Endothelial cell (in vitro differentiated cells): ENCODE measurements at places on chromosomes 4 and X.

- DNase-seq: no peak
These were observed 86.3 kb downstream of the PPP2R2C start for GRCh38 chr4:6386091-6386490.

GRCh38 chr4:109547394-109547793 lies 12.7 kb upstream of the MCUB start:
- DNase-seq: no peak

DNA sequence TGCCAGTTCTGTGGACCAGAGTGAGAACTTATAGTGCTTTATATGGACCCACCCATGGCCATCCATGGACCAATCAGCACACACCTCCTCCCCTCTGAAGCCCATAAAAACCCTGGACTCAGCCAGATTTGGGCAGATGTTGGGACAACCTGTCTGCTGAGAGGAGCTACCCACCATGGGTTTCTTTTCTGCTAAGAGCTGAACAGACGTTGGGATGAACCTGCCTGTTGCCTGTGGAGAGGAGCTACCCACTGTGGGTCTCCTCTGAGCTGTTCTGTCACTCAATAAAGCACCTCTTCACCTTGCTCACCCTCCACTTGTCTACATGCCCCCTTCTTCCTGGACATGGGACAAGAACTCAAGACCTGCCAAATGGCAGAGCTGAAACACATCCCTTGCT lies 9.0 kb upstream of the HSD17B11 start:
- no peak for DNase-seq

DNA sequence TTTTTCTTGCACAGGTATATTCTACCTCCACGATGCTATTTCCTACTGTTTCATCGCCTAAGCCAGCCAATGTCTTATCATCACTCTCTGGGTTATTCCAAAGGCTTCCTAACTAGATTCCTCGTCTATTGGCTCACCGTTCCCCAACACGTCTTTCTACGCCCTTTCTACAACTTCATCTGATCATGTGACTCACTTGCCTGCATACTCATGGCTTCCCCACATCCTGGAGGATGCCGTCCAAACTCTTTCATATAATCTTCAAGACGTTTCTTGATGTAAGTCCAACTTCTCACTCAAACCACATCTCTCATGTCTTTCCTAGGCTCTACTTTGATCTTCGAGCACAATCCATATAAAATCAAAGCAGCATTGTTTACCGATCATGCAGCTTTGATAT lies 322.0 kb upstream of the PPARGC1A start:
- DNase-seq: no peak

DNA sequence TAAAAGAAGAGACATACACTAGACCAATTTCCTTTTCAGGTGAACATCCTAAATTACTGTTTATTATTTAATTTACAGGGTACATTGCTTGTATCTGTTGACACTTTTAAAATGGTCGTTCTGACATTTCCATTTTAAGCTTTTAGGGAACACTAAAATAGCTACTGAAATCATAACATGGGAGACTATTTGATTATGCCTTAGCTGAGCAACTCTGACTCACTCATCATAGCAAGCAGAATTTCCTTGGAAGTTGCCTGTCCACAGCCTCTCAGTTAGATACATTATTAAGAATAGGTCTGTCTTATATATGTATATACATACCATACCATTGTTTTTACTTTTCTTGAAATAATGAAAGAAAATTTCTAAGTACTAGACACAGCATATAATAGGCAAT lies 22.0 kb downstream of the GUCY1B1 start:
- no peak for DNase-seq

GRCh38 chr4:153045111-153045982 lies 109.2 kb downstream of the FHDC1 start:
- no peak for DNase-seq

- DNase-seq: no peak
These were observed 522.2 kb upstream of the NR3C2 start for GRCh38 chr4:148964456-148964855.

DNA sequence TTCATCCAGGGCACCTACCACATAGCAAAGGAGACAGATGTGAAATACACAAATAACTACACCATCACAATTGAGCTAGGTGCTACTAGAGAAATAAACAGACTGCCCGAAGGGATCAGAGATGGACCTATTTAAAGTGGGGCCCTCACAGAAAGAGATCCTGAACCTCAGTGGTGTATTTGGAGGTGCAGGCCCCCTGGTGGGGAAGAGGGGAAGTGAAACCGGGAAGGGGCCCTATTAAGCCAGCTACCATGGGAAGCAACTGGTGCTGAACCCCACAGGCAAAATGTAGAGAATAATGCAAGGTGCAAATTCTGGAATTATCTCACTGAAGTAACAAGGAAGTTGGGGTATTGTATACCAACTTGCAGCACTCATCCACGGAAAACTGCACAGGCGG lies 78.6 kb upstream of the FAM9A start:
- peak; percentile 26 for DNase-seq

DNA sequence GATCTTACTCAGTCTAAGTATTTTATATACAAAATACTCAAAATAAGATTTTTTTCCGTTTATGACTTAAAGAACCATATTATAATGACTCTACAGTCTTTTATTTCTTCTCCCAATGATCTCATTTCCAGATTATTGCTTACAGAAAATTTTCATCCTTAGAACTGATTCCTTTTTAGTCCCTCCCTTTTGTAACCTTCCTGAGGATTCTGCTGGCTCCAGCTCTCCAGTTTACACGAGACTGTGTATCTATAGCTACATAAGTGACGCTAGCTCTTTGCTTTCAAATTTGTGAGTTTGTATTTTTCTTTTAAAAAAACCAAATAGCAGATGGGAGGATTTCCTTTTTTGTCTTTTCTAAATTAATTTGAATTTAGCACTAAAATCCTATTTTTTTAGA lies 24.0 kb downstream of the FHDC1 start:
- no peak for DNase-seq

GRCh38 chr4:8542776-8543525 lies 37.2 kb upstream of the GPR78 start:
- DNase-seq: no peak

DNA sequence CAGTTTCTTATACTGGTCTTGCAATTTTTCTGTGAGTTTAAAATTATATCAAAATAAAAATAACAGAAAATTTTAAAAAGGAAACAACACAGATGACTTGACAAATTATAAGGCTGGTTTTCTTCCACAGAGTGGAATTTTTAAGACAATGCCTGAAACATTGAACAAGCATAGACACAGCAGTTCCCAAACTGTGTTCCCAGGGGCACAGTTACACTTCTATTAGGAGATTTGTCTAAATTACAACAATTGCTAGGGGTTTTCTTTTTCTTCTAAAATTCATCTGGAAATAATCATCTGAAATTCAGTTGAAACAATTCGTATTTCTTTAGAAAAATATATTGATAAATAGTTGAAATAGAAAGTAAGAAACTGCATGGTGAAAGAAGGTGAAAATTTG lies 26.2 kb downstream of the PDE5A start:
- no peak for DNase-seq

GRCh38 chr4:132169660-132170059 lies 979.4 kb upstream of the PCDH10 start:
- no peak for DNase-seq

- DNase-seq: no peak
These were observed 9.2 kb upstream of the C4orf50 start for GRCh38 chr4:6027392-6027791.

DNA sequence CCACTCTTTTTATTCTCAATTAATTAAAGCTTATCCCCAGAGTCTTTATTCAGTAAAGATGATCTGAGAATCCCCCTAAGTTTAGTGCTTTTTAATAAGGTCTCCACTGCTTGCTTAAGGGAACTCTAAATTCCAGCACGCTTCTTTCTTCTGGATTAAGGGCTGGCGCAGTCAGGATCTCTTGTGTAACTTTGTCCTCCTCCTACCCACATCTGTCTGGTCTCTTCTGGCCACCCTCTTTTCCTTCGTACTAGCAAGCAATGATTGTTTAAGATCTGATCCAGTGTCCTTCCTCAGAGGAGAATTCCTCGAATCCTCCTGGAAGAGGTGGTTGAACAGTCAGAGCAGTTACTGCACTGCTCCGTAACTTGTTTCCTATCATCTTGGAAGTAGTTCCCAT lies 14.0 kb upstream of the PAQR3 start:
- no peak for DNase-seq

GRCh38 chr4:69563424-69563823 lies 67.7 kb upstream of the UGT2B4 start:
- DNase-seq: no peak

DNA sequence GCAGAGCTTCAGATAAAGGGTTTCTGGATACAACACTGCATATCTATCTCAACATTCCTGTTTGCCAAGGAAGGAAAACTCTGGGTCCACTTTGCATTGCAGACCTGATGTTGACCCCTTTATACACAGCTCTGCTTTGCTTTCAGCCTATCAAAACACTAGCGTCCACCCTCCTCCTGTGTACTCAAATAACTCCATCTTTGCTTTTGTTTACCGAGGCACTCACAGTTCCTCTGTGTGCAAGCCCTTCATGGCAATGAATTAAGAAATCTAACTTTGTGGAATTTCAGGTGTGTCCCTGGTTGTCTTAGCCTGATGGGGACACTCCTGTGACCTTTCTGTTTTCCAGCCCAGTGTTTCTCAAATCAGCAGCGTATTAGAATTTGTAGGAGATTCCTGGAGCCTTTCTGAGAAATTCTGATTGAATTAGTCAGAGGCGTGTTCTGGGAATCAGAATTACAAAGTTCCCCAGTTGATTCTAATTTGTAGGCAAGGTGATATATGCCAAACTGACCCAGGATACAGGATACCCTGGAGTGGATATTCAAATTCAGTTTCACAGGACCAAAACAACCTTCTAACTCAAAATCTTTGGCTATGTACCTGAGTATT lies 68.6 kb downstream of the DTHD1 start:
- no peak for DNase-seq

- DNase-seq: no peak
These were observed 2.7 kb downstream of the GAR1 start for GRCh38 chr4:109818268-109818667.

DNA sequence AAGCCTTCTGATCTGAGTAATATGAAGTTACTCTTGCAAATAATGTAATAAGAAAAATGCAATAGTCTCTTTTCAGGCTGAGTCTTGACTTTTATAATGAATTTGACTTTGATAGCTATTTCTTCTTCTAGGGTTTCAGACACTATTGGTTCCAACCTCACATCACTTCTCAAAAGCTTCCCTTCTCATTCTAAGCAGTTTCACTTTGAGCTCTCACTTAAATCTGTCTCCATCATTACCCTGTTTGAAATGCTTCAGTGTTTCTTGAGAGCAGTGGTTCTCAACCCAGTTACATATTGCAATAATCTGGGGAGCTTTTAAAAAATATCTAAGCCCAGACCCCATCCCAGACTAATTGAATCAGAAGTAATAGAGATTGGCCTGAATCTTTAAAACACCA lies 40.5 kb upstream of the BMP2K start:
- DNase-seq: no peak

GRCh38 chr4:66736606-66737005 lies 808.7 kb downstream of the CENPC start:
- DNase-seq: no peak

DNA sequence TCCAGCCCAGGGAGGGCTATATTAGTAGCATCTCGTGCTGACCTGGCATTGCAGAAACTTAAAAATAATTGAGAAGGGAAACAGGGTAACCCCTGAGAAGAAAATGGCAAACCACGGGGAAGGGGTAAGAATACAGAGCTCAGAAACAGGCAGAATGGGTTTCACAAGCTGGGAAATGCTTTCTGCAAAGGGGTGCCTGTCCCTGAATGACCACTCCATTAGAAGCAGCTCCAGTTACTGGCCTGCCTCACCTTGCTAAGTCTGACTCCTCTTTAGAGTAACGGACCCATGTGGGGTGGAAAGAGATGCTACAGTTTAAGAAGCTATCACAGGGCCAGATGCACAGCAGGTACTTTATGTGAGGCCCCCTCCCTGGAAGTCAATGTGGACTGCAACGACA lies 2.5 kb downstream of the WDR1 start:
- DNase-seq: no peak

DNA sequence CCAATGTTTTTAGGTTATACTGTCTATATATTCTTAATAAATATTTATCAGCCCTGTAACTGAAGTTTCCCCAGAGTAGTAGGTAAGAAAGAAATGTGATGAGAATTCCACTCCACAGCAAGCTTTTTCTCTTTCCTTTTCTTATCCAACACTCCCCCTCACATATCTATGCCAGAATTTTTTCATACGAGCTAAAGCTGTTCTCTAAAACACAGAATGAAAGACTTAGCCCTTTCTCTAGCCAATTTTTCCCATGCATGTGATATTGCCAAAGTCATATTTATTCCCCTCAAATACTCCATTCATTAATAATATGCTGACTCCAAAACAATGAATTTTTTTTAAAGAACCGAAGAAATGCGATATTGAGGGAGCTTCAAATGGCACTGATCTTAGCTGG lies 32.3 kb downstream of the VEGFC start:
- no peak for DNase-seq

DNA sequence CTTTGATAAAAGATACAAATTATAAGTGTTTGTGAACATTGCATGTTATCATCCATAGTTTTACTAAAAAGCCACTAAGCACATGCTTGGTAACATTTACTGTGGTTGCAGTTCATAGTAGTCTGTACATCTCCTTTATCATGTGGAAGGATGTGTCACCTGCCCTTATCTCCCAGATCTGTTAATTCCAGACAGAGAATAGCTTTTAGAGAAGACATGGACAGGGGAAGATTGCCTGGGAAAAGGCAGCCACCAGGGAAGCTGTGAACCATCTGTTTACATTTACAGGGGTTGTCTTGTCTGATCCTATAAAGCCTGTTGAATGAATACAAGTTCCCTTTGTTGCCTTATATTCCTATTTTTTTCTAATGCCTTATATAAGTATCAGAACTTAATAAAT lies 396.0 kb downstream of the FAT4 start:
- DNase-seq: no peak

DNA sequence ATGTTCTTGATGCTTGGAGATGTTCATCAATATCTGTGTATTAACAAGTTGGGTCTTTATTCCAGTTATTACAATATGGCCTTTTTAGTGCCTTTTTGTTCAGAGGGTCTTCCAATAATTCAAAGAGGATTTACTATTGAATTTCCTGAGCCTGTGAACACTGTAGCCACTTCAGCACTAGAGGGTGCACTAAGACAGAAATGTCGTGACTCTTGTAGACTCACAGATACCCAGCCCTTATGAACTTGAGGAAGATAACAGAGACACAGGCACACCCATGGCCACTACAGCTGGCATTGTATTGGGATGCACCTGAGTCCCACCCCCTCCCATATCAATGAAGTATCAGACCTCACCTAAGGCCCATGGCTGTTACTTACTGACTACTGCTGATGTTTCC lies 54.4 kb upstream of the ACTRT1 start:
- DNase-seq: peak; percentile 4
